ENCODE measurements at places on chromosomes 13 and 19. TPM values are rescaled to one million over a fixed set of nuclear protein-coding genes. Genes with fewer than 3 reads are reported as not detected.
A peak's percentile ranks its signal among the peaks of the same experiment; 100 is the strongest.

The KLHL1 gene
- not detected for total RNA-seq

DNA sequence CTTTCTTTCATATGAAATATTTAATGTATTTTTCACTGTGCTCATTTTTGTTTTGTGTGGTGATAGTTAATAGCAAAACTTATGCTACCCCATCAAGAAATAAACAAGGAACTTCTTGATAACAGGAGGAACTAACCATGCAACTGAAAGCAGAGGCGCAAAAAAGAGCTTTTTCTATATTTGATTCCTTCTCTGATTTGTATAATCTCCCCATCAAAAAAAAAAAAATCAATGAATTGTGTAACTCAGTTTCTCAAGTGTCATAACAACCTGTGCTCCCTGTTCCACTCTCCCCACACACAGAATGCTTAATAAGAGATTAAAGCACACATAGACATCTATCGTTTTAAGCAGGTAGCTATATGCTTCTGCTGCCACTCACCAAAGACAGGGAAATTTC lies 67.3 kb upstream of the MED4 start:
- H3K27me3 ChIP-seq: no peaks in the 10 kb centered on the region
- H3K36me3 ChIP-seq: peaks cover 7% of the 10 kb centered on the region
- H3K27ac ChIP-seq: no peak overlapping the region
- no peak overlapping the region for H3K4me3 ChIP-seq
- peaks cover 27% of the 10 kb centered on the region for H3K4me1 ChIP-seq
- DNase-seq: no peak

DNA sequence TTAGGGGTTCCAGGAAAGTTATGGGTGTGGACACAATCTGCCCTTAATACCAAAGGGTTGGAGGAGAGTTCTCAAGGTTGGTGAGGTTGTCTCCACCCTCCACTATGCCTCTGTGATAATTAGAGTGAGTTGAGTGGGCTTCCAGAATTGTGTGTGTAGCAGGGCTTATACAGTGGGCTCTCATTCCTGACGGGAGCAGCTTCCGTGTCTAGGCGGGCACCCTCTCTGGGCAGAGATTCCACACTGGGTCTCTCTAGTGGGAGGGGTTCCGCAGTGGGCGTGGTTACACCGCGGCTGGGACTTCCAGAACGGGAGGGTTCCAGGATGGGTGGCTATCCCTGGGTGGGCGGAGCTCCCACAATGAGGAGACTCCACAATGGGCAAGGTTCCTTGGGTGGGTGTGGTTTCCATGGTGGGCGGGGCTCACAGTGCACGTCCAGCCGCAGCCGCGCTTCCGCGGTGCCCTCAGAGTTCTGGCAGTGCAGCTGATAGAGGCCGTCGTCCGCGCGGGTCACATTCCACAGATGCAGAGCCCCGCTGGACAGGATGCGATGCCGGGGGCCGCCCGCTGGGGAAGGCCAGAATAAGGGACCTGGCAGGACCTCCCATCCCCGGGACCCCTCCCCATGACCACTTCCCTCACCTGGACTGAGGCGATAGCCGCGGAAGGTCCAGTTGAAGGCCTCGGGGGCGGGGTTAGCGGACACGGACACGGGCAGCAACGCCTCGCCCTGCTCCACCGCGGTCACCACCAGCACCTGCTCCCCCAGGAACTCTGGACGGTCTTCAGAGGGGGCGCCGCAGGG lies 8.4 kb downstream of the NPHS1 start:
- no peak overlapping the region for H3K27ac ChIP-seq
- H3K36me3 ChIP-seq: peaks cover 6% of the 10 kb centered on the region
- no peak overlapping the region for H3K4me3 ChIP-seq
- DNase-seq: no peak
- H3K4me1 ChIP-seq: peaks cover 11% of the 10 kb centered on the region

The PSPN gene
- total RNA-seq: 1.1 TPM

DNA sequence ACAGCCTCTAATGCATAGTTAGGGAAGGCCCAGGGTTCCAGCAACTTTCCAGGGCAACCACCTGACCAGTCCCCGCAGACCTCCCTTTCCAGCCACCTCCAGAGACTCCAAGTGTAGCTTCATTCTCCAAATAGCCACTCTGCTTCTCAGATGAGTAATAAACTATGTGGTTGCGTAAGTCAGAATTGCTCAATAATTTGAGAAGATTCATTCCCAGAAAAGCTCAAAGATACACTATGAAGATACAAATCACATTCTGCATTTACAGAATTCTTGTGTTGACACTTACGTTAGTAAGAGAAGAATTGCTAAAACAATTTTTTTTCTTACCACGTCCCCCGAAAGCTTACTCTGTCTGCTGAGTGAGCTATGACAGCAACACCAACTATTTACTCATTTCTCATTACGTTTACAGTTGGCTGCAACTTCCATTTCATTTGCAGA lies 8.2 kb upstream of the LATS2 start:
- no peaks in the 10 kb centered on the region for H3K27me3 ChIP-seq
- H3K4me3 ChIP-seq: no peak overlapping the region
- no peaks in the 10 kb centered on the region for H3K36me3 ChIP-seq
- H3K4me1 ChIP-seq: peaks cover 7% of the 10 kb centered on the region
- H3K27ac ChIP-seq: peak overlapping the region; percentile 12
- peak; percentile 94 for DNase-seq

The ALKBH6 gene
- 20.9 TPM for total RNA-seq

DNA sequence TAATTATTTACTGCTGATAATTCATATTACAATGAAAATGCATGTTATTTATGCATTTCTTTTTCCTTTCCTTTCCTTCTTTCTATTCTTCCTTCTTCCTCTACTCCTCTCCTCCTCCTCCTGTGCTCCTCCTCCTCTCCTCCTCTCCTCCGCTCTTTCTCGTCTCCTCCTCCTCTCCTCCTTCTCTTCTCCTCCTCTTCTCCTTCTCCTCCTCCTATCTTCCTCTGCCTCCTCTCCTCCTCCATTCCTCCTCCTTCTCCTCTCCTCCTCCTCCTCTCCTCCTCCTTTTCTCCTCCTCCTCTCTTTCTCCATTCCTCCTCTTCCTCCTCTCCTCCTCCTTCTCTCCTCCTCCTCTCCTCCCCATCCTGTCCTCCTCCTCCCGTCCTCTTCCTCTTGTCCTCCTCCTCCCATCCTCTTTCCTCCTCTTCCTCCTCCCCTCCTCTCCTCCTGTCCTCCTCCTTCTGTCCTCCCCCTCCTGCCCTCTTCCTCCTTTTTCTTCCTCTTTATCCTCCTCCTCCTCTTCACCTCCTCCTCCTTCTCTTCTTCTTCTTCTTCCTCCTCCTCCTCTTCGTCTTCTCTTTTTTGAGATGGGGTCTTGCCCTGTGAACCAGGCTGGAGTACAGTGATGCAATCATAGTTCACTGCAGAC lies 14.7 kb downstream of the ADGRE2 start:
- H3K4me1 ChIP-seq: no peaks in the 10 kb centered on the region
- no peak for DNase-seq
- no peak overlapping the region for H3K27ac ChIP-seq
- H3K4me3 ChIP-seq: no peak overlapping the region
- peaks cover 51% of the 10 kb centered on the region for H3K36me3 ChIP-seq

DNA sequence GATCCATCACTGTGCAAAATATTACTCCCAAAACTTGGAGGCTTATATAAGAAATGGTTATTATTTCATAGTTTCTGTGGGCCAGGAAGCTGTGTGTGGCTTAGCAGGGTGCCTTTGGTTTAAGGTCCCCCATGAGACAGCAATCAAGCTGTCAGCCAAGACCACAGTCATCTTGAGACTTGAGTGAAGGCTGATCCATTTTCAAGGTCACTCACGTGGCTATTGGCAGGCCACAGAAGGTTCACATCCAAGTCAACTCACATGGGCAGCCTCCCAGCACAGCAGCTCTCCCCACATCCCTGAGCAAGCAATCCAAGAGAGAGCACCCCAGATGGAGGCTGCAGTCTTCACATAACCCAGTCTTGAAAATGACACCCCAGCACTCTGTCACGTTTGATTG lies 537.4 kb downstream of the MYO16 start:
- no peak overlapping the region for H3K4me3 ChIP-seq
- DNase-seq: no peak
- H3K27ac ChIP-seq: no peak overlapping the region
- H3K36me3 ChIP-seq: no peaks in the 10 kb centered on the region
- no peaks in the 10 kb centered on the region for H3K4me1 ChIP-seq
- no peaks in the 10 kb centered on the region for H3K27me3 ChIP-seq

DNA sequence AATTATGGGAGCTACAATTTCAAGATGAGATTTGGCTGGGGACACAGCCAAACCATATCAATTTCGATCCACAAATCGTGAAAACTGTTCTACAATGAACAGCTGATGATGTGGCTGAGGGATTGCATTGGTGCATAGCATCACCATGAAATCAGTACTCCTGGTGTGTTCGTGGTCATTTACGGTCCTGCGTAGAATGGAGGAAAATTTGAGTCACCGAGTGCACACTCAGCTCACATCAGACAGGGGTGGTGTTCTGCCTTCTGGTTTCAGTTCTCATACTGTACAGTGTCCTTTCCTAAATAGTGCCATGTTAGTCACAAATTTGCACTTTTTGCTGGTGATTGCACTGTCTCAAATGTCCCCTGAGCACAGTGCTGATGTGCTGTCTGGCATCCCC lies 39.2 kb downstream of the MYH14 start:
- H3K4me3 ChIP-seq: no peak overlapping the region
- H3K27ac ChIP-seq: no peak overlapping the region
- H3K4me1 ChIP-seq: no peaks in the 10 kb centered on the region
- DNase-seq: no peak
- H3K27me3 ChIP-seq: no peaks in the 10 kb centered on the region
- peaks cover 6% of the 10 kb centered on the region for H3K36me3 ChIP-seq

DNA sequence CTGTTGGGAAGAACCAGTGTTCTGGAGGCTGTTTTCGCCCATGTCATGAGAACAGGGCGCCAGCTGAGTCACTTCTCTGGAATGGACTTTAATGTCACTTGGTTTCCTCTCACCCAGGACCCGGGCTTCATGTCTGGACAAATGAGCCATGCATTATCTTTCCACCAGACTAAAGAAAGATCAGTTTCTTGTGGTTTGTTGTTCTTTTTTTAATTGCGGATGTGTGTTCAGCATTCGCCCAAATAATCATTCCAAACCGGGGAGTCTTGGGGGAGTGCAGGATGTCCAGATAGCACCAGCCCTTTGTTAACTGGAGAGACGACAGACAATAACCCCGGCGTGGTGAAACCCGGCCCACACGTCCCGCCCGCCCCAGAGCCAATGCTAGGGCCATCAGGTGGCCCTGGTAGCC lies 102.5 kb downstream of the COL4A2 start:
- H3K27ac ChIP-seq: no peak overlapping the region
- H3K36me3 ChIP-seq: no peaks in the 10 kb centered on the region
- peaks cover 25% of the 10 kb centered on the region for H3K4me1 ChIP-seq
- DNase-seq: peak; percentile 53

DNA sequence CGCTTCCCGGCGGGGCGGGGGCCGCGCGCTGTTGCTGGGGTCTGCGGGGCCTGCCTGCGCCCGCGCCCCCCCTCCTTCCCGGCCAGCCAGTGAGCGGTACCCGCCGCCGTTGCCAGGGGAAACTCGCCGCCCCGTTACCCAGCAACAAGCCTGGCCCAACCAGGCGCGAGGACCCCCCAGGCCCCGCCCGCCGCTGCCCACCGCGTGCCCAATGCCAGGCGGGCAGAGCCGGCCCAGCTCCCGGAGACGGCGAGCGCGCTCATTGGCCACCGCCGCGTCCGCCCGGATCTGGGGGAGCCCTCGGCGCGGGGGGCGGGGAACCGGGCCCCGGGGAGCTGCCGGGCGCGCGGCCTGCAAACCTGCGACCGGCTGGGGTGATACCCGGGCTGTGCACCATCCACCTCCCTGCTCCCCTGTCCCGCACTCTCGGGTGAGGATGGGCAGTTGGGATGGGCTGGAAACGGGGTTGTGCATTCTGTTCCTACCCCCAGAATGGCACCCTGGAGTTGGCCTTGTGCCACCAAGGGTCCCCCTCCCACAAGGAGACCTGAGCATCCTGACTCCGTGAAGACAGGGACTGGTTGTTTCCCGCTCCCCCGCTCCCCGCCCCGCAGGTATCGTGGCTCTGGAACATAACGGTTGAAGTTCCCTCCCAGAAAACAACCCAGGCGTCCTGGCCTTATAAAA lies 8.8 kb upstream of the BBC3 start:
- peaks cover 7% of the 10 kb centered on the region for H3K36me3 ChIP-seq
- no peaks in the 10 kb centered on the region for H3K27me3 ChIP-seq
- H3K4me3 ChIP-seq: no peak overlapping the region

DNA sequence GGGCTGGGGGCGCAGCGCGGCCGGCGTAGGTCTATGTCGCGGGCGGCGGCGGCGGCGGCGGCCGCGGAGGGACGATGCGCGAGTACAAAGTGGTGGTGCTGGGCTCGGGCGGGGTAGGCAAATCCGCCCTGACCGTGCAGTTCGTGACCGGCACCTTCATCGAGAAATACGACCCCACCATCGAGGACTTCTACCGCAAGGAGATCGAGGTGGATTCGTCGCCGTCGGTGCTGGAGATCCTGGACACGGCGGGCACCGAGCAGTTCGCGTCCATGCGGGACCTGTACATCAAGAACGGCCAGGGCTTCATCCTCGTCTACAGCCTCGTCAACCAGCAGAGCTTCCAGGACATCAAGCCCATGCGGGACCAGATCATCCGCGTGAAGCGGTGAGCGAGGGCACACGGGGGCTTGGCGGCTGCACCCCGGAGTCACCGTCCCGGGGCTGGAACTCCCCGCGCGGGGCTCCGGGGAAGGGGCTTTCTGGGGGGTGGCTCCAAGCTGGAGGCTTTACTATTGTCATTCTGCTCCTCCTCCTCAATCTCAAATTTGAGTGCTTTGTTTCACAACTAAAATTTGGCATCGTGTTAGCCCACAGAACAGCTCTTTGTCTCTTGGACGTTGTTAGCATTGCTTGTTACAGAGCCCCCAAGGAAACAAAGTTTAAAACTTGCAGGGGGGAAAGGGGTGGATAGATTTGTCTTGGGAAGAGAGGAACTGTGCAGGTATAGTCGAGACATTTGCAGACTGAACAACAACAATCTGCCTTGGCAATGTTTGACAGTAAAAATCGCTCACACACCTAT lies 630 bp downstream of the RAP2A start:
- H3K27ac ChIP-seq: peak overlapping the region; percentile 44
- H3K27me3 ChIP-seq: no peaks in the 10 kb centered on the region
- peak overlapping the region; percentile 85 for H3K4me3 ChIP-seq
- peak; percentile 56 for DNase-seq
- H3K4me1 ChIP-seq: peaks cover 28% of the 10 kb centered on the region

DNA sequence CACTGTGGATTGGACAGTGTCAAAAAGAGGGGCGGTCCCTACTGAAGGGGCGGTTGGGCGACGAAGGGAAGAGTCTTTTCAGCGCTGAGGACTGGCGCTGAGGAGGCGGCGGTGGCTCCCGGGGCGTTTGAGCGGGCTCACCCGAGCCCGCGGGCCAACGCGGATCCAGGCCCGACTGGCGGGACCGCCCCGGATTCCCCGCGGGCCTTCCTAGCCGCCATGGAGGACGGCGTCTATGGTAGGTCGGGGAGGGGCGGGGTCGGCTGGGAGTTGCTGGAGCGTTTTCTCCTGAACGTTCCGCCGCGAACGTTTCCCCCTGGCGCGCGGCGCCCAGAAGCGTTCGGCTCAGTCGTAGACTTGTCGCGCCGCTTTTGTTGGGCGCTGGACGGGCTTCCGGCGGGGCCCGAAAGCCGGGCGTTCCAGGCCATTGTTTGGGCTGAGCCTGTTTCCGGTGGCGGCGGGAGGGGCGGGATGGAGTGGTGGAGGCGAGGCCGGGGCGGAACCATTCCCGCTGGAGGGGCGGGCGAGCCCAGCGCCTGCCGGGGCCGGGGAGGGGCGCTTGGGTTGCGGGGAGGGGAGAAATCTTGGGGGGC lies at the start of gene CYTH2:
TSS of gene CYTH2 (plus strand) at position 81 of the 593 bp plus-strand sequence. CDS start at position 220, 139 bp downstream.
- peaks cover 46% of the 10 kb centered on the region for H3K36me3 ChIP-seq
- no peaks in the 10 kb centered on the region for H3K27me3 ChIP-seq
- H3K4me3 ChIP-seq: peak within 1 kb of the TSS; percentile 77
- H3K4me1 ChIP-seq: peaks cover 12% of the 10 kb centered on the region

The ZNF530 gene
- total RNA-seq: 2.4 TPM

The ZNF507 gene
- 22.8 TPM for total RNA-seq

The KLK12 gene
- not detected for total RNA-seq

All from MCF 10A (cell line).